ENCODE measurements at places on chromosomes 2 and 18.

- peak; percentile 39 for DNase-seq
These were observed 164.1 kb downstream of the KIAA1328 start for GRCh38 chr18:36993068-36993467.

GRCh38 chr18:74507927-74508326 is 11.8 kb downstream of the CNDP2 start:
- DNase-seq, result no peak

- DNase-seq, result no peak
These were observed 218.5 kb downstream of the LDLRAD4 start for GRCh38 chr18:13437034-13437433.

GRCh38 chr18:31268985-31269406 is 49.0 kb upstream of the DSG1 start:
- DNase-seq, result no peak

GRCh38 chr2:113981404-113982134 is 91.7 kb downstream of the ACTR3 start:
- no peak for DNase-seq

DNA sequence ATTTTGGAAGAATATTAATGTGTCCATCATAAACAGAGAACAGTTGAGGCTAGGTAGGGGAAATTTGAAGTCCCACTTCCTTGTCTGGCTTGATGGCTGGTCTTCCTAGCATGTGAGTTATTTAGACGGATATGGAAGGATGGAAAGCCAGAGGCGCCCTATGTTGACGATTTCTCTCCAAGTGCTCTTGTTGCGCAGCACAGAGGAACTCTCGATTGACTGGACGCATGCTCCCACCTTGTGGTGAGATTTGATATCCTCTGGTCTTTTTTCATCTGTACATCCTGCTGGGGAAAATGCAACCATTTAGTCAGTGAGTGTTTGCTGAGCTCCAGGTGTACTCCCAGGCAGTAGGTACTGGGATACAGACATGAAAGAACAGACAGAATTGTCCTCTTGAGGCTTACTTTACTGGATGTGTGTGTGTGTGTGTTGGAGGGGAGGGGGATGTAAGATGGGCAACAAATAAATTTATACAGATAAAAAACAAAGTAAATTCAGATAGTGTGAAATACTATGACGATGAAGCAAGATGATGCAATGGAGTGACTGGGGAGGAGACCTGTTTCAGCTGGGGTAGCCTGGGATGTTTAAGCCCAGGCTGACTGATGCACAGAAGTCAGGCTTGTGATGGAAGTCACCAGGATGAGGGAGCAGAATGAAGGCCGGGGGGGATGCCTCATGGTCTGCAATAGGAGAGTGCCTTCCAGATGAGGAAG is 137.2 kb downstream of the TRIM43 start:
- DNase-seq, result no peak

DNA sequence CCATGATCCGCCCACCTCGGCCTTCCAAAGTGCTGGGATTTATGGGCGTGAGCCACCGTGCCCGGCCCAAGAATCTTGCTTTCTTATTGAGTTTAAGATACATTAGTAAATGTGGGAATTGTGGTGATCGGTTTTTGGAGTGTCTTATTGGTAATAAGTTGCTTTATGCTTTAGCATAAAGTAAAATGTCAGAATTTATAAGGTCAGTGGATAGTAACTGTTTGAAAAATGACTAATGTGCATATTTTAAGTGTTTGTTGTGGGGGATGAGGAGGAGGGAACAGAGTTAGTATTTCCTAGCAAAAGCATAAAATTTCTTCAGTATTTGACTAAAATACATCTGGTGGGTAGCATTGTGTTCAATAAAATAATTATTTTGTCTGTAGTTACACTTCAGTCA is 77.4 kb downstream of the SLC39A10 start:
- DNase-seq, result no peak

DNA sequence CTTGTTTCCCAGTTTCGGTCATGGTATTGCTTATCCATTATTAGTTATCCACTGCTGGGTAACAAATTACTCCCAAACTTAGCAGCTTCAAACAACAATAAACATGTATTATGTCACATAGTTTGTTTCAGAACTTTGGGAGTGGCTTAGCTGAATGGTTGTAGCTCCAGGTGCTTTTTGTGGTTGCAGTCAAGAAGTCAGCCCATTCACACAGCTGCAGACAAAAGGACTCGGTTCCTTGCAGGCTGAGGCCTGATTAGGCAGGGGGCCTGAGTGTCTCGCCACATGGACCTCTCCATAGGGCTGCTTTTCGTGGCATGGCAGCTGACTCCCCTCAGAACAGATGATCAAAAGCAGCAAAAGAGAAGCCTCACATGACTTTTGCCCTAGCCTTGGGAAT is 58.2 kb upstream of the ITGA4 start:
- no peak for DNase-seq

All from T-helper 2 cell (primary cell).